Neural crest cell (in vitro differentiated cells): ENCODE measurements at places on chromosomes 12 and 14. TPM values are rescaled to one million over a fixed set of nuclear protein-coding genes. Genes with fewer than 3 reads are reported as not detected.

DNA sequence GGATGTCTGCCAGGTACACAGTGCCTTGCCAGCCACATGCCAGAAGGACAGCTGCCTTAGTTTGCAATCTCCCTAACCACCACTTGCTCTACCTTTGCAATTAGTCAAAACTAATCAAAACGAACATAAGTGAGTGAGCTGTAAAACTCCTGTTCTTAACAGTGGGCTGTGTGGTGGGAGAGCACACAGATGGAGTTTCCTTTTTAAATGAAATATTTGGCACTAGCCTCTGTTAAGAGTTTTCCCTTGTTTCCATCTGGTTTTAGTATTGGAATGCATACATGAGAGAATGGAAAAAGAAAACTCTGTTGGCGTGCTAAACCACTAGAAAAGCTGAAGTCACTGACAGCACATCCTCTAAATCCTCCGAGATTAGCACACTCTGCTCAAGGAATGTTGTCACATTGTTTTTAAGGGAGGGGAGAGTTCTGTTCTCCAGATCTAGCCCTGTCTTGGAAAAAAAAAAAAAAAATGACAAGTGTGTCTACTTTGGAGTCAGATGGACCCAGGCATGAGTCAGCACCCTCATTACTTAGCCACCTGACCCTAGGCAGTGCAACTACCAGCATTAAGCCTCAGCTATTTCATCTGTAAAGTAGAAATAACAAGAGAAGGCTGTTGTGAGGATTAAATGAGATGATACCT lies 83.9 kb downstream of the STXBP6 start:
- H3K27me3 ChIP-seq, result no peaks in the 10 kb centered on the region
- no peak overlapping the region for H3K4me3 ChIP-seq
- H3K4me1 ChIP-seq, result no peaks in the 10 kb centered on the region

DNA sequence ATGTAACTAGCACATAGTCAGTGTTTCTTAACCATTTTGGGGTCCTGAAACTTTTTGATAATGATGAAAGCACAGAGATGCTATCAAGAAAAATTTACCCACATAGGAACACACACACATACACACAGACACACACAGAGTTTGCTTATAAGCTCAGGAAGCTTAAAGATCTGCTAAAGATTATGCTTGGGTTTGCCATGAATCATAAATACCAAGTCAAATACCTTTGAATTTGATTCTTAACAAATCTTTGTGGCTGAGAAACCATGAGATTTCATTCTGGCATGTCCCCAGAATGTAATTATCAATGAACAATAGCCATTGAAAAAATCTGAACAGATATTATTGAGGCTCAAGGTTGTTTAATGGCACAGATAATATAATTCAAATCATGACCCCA lies 89.2 kb downstream of the NTS start:
- H3K27ac ChIP-seq, result no peak overlapping the region
- no peaks in the 10 kb centered on the region for H3K27me3 ChIP-seq
- H3K4me1 ChIP-seq, result no peaks in the 10 kb centered on the region
- no peaks in the 10 kb centered on the region for H3K36me3 ChIP-seq

DNA sequence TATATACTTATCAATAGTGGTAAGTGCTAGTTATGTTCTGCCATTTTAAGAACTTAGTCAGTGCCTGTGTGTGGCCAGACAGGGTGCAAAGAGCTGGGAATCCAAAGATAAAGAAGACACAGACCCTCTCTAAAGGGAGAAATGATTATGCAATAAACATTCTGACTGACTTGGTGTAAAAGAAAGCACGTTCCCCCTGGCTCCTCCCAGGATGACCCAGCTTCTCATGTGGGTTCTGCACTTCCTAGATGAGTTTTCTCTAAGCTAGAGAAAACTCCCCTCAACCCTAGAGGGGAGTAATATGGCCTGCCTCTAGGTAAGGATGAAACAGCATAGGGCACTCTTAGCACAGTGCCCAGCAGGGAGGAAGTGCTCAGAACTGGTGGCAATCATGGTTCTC lies 231.2 kb downstream of the VRK1 start:
- no peak overlapping the region for H3K27ac ChIP-seq
- no peak overlapping the region for H3K4me3 ChIP-seq
- no peak for DNase-seq
- no peaks in the 10 kb centered on the region for H3K36me3 ChIP-seq
- peaks cover 18% of the 10 kb centered on the region for H3K27me3 ChIP-seq
- peaks cover 45% of the 10 kb centered on the region for H3K4me1 ChIP-seq

DNA sequence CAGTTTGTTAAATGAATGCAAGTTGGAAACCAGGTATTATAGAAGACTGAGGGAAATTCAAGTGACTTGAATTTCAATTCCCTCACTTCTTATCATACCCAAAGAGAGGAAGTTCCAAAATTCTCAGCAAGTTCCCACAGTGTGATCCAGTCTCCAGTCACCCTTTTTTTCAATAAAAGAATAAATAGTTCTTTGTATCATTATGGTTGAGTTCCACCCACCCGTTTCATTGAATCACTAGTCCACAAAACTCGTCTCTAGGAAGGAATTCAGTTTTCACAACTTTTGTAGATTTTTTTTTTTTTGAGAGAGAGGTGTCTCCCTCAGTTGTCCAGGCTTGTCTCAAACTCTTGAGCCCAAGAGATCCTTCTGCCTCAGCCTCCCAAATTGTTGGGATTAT lies 1.6 kb upstream of the TMEM30B start:
- H3K27ac ChIP-seq, result no peak overlapping the region
- peaks cover 4% of the 10 kb centered on the region for H3K36me3 ChIP-seq
- no peak overlapping the region for H3K4me3 ChIP-seq

DNA sequence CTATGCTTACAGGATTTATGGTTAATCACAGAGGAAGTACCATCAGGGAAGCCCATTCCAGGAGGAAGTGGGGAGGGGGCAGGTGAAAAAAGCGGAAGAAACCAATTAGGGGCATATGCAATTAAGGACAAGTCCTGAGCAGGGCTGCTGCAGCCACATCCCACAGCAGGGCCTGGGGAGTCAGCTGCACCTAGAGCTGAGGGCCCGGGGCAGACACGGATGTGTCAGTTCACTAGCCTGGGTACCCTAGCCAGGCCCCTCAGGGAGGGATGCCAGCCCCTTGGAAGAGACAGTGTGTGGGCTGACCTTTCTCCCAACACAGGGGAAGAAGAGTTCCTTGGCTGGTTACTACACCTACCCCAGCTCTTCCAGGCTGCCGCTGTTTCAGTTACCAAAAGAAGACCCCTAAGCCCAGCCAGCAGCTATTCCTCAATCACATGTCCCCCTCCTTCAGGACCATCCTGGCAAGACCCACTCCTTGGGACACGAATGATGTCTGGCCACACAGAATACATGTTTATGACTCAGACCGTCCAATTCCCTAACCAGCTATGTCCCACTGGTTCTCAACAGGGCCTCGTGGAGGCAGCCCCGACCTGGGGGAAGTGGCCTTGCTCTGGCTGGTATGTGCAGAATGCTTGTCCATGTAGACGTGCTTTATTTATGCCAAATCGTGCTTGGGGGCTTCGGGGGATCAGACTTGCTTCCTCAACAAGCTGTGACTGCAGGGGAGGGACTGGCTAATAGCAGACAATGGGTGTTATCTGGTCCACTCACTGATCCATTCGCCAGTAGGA lies 133.7 kb upstream of the RTL1 start:
- H3K36me3 ChIP-seq, result no peaks in the 10 kb centered on the region
- peak overlapping the region; percentile 89 for H3K27ac ChIP-seq
- no peak for DNase-seq
- H3K4me1 ChIP-seq, result no peaks in the 10 kb centered on the region

- H3K4me3 ChIP-seq, result no peak overlapping the region
- DNase-seq, result no peak
- H3K36me3 ChIP-seq, result peaks cover 20% of the 10 kb centered on the region
- peaks cover 29% of the 10 kb centered on the region for H3K4me1 ChIP-seq
- H3K27me3 ChIP-seq, result no peaks in the 10 kb centered on the region
These were observed 3.8 kb upstream of the TULP3 start for GRCh38 chr12:2886768-2887450.

Gene CLEC1B
- total RNA-seq, result not detected in 2 replicates

GRCh38 chr14:102805371-102805891 lies 28.2 kb downstream of the TRAF3 start:
- no peak overlapping the region for H3K27ac ChIP-seq
- no peak overlapping the region for H3K4me3 ChIP-seq
- H3K27me3 ChIP-seq, result no peaks in the 10 kb centered on the region
- no peaks in the 10 kb centered on the region for H3K36me3 ChIP-seq
- DNase-seq, result no peak

DNA sequence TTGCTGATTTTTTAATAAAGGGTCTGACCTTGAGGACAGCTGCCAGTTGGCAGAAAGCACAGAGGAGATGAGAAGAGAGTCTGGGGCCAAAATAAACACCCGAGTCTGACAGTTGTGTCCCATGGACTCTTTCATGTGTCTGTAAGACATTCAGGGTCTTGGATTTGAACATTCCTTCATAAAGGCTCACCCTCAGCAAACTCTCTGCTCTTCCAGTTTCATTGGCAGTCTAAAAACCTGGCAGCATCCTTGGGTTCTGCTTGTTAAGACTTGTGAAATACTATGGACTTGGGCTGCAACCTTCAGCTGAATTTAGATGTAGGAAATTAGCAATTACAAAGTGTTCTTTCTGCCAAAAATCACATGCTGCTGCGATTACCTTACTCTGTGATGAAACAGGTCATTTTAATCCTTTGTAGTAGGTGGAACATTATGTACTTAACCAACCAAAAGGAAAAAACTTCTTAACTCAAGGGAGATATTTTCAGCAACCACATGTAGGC lies 32.0 kb upstream of the LMNTD1 start:
- H3K27me3 ChIP-seq, result no peaks in the 10 kb centered on the region
- DNase-seq, result no peak
- no peak overlapping the region for H3K27ac ChIP-seq
- no peak overlapping the region for H3K4me3 ChIP-seq

DNA sequence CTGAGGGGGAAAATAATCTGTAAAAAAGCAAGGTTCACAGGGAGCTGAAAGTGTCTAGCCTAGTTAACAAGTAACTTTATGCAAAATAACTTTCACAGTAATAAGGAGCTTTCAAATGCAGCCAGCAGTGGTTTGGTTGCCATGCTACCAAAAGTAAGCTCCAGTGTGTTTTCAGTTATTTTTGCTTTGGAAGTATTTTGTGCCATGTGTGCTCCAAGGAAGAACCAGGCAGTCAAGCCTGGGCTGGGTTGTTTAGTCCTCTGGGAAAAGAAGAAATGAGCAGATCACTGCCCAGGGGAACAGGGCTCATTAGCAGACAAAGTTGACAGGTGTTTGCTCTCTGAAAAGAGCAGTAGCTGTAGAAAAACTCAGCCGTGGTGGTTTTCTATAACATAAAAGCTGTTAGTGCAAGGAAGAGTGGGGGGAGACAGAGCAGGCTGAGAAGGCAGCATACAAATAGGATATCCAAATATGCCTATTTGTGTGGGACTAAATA lies 92.8 kb upstream of the TMTC2 start:
- no peak for DNase-seq
- H3K27ac ChIP-seq, result no peak overlapping the region
- peaks cover 6% of the 10 kb centered on the region for H3K27me3 ChIP-seq
- H3K4me1 ChIP-seq, result no peaks in the 10 kb centered on the region
- peaks cover 5% of the 10 kb centered on the region for H3K36me3 ChIP-seq

GRCh38 chr14:95273001-95273978 lies 46.4 kb downstream of the CLMN start:
- peak overlapping the region; percentile 4 for H3K27ac ChIP-seq
- peaks cover 1% of the 10 kb centered on the region for H3K36me3 ChIP-seq
- no peaks in the 10 kb centered on the region for H3K27me3 ChIP-seq

- H3K27me3 ChIP-seq, result no peaks in the 10 kb centered on the region
- no peaks in the 10 kb centered on the region for H3K36me3 ChIP-seq
- H3K4me3 ChIP-seq, result no peak overlapping the region
- no peak for DNase-seq
- H3K4me1 ChIP-seq, result no peaks in the 10 kb centered on the region
- H3K27ac ChIP-seq, result no peak overlapping the region
These were observed 312.2 kb downstream of the ATXN7L3B start for GRCh38 chr12:74849801-74850200.

DNA sequence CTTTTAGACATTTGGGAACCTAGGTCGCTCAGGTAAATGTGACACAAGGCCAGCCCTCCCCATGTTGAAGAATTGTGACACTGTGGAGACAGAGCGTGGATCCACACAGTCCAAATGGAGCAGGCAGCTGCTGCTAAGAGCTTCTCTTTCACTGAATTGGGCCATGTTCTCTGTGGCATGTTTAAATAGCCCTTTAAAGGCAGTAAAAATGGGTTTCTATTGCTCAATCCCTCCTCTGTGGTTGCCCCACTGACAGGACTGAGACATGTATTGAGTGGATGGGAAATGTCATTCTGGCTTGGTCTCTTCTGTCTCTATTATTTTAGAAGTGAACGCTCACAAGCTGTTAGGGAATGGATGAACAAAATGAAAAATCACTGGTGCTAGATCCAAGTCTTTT lies 84.0 kb upstream of the PRICKLE1 start:
- no peak overlapping the region for H3K4me3 ChIP-seq
- no peak for DNase-seq
- peaks cover 7% of the 10 kb centered on the region for H3K4me1 ChIP-seq
- H3K27ac ChIP-seq, result no peak overlapping the region
- H3K36me3 ChIP-seq, result no peaks in the 10 kb centered on the region

- no peak for DNase-seq
- peaks cover 5% of the 10 kb centered on the region for H3K27me3 ChIP-seq
- no peak overlapping the region for H3K4me3 ChIP-seq
- H3K27ac ChIP-seq, result no peak overlapping the region
These were observed 10.8 kb downstream of the TMEM52B start for GRCh38 chr12:10189653-10190052.

Gene SYNE3
- 0.82 and 0.96 TPM in 2 replicates for total RNA-seq

GRCh38 chr12:115190010-115190770 lies 506.2 kb upstream of the TBX3 start:
- no peaks in the 10 kb centered on the region for H3K4me1 ChIP-seq
- H3K4me3 ChIP-seq, result no peak overlapping the region
- no peak overlapping the region for H3K27ac ChIP-seq
- H3K36me3 ChIP-seq, result no peaks in the 10 kb centered on the region
- H3K27me3 ChIP-seq, result no peaks in the 10 kb centered on the region

Gene KCNJ8
- total RNA-seq, result 4.0 and 4.6 TPM in 2 replicates

- H3K4me1 ChIP-seq, result peaks cover 15% of the 10 kb centered on the region
- H3K27ac ChIP-seq, result no peak overlapping the region
- H3K36me3 ChIP-seq, result no peaks in the 10 kb centered on the region
- H3K27me3 ChIP-seq, result no peaks in the 10 kb centered on the region
These were observed 1.5 kb downstream of the PACS2 start for GRCh38 chr14:105315941-105316576.

DNA sequence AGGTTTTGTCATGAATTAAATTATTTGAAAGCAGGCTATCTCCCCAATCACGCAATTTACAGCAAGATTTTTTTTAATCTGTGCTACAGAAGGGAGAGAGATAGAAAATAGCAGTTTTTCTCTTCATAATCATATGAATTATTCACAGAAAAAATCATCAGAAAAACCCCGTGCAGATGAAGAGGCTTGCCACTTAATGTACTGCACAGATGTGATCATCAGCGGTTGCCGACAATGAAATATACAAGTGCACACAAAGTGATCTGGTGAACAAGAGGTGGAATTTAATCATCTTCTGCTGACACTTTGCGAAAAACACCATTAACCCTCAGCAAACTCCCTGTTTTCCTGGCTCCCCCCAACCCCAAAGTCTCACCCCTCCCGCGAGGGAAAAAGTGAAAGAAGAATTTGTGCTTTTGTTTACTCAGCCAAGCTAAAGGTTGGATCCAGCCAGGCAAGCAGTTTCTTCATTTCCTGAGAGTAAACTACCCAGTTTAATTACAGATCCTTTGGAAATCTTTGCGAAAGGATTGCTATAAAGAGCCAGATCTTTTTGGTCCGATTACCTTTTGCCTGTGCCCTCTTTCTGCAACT lies 3.1 kb upstream of the LMO3 start:
- peaks cover 36% of the 10 kb centered on the region for H3K27me3 ChIP-seq
- H3K4me3 ChIP-seq, result peak overlapping the region; percentile 75
- no peaks in the 10 kb centered on the region for H3K36me3 ChIP-seq
- DNase-seq, result no peak
